Tracheal epithelial cell (primary cell): ENCODE measurements at places on chromosomes 1 and 21. TPM values are rescaled to one million over a fixed set of nuclear protein-coding genes. Genes with fewer than 3 reads are reported as not detected.

CFAP141 gene
- total RNA-seq: not detected in 2 replicates

CYP2J2 gene
- 1.1 and 3.1 TPM in 2 replicates for total RNA-seq

NIBAN1 gene
- total RNA-seq: 41.2 and 87.8 TPM in 2 replicates

OSCP1 gene
- 6.3 and 12.6 TPM in 2 replicates for total RNA-seq

FCRL6 gene
- total RNA-seq: not detected in 2 replicates

VANGL2 gene
- total RNA-seq: 6.6 and 8.4 TPM in 2 replicates

SPRR2G gene
- total RNA-seq: not detected in 2 replicates

S100A9 gene
- 302 and 949 TPM in 2 replicates for total RNA-seq

TRIM63 gene
- total RNA-seq: not detected in 2 replicates

PCBP3 gene
- total RNA-seq: 0.43 and 0.48 TPM in 2 replicates

POTED gene
- not detected in 2 replicates for total RNA-seq

TEX38 gene
- not detected in 2 replicates for total RNA-seq

LY9 gene
- 0.96 TPM in 1 of 2 replicates, not detected in the other for total RNA-seq

PRRX1 gene
- not detected in 2 replicates for total RNA-seq

LCE6A gene
- not detected in 2 replicates for total RNA-seq

GBP3 gene
- 5.1 and 31.3 TPM in 2 replicates for total RNA-seq

HMGCS2 gene
- total RNA-seq: not detected in 2 replicates

LAPTM5 gene
- 0.21 and 0.24 TPM in 2 replicates for total RNA-seq

SELENBP1 gene
- total RNA-seq: 3.6 and 8.5 TPM in 2 replicates

INPP5B gene
- 7.0 and 11.3 TPM in 2 replicates for total RNA-seq

HLX gene
- total RNA-seq: not detected in 2 replicates

PLEKHG5 gene
- total RNA-seq: 49.0 and 59.5 TPM in 2 replicates

ITLN2 gene
- total RNA-seq: 0.64 TPM in 1 of 2 replicates, not detected in the other

RGS1 gene
- total RNA-seq: not detected in 2 replicates

UQCRHL gene
- total RNA-seq: 1.4 and 2.6 TPM in 2 replicates

HFM1 gene
- under 0.01 TPM in 1 of 2 replicates, not detected in the other for total RNA-seq

PIGR gene
- total RNA-seq: 1.2 TPM in 1 of 2 replicates, not detected in the other

HCRTR1 gene
- under 0.01 TPM in 1 of 2 replicates, not detected in the other for total RNA-seq

LCE1A gene
- not detected in 2 replicates for total RNA-seq

WNT4 gene
- 0.43 and 3.9 TPM in 2 replicates for total RNA-seq

KPRP gene
- under 0.01 TPM in 1 of 2 replicates, not detected in the other for total RNA-seq

CFHR5 gene
- not detected in 2 replicates for total RNA-seq

ELAVL4 gene
- not detected in 2 replicates for total RNA-seq

F5 gene
- total RNA-seq: not detected in 2 replicates

CYP4A22 gene
- total RNA-seq: not detected in 2 replicates

LRRC71 gene
- not detected in 2 replicates for total RNA-seq
